Thymus (tissue), 14 donors: ENCODE measurements at places on chromosomes 4 and X. TPM values are rescaled to one million over a fixed set of nuclear protein-coding genes. Genes with fewer than 3 reads are reported as not detected.

DNA sequence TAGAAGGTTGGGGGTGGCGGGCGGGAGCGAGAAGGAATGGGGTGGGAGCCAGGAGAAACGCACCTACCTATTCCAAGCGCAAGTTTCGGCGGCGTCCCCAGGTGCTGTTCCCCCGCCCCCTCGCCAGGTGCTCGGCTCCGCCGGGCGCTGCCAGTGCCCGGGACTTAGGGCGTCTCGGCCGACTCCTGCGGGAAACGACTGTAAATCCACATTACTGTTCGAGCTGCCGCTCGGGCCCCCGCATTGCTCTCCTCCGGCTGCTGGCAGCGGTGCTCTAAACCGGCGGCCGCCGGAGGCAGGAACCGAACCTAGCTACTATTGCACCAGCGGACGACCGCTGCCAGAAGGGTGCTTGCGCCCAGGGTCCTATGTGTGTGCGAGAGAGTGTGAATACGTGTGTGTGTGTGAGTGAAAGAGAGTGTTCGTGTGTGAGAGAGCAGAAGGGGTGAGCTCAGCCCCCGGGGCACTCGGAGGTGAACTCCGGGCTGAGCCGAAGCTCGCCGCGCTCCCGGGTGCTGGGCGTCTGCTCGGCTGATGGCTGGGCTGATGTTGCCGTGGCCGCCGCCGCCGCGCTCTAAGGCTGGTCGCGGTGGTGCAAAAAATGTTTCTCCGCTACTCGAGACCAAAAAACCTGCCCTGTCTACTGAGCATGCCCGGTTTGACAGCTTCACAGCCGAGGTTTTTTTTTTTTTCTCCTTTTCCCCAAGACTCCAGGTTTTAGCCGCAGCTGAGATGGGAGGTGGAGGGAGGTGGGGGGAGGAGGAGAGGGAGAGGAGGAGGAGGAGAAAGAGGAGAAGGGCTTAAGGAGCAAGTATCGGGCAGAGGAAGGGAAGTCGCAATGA is 115.7 kb upstream of the TEX13C start:
- peak overlapping the region; percentile 49 for H3K4me3 ChIP-seq
- H3K36me3 ChIP-seq = no peaks in the 10 kb centered on the region
- peaks cover 63% of the 10 kb centered on the region for H3K27me3 ChIP-seq
- H3K4me1 ChIP-seq = no peaks in the 10 kb centered on the region
- no peak overlapping the region for H3K27ac ChIP-seq
- no peak for DNase-seq

DNA sequence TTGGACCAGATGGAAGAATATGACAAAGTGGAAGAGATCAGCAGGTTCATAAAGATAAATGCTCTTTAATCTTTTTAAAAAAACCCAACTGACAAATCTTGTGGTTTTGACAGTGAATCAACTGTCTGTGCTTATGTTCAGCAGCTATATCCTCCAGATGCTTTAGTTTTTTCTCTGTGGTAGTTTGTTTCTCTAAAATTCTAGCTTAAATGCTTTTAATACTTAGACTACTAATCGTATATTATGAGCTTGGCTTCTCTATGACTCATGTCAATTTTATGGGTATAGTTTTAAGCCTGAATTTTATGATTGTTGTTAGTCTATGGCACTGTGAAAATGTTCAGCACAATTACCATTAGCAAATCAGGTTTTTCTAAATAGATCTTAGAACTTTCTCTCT is 12.9 kb downstream of the HHIP start:
- peak; percentile 69 for DNase-seq
- H3K27ac ChIP-seq = peak overlapping the region; percentile 89
- H3K4me3 ChIP-seq = peak overlapping the region; percentile 35
- no peaks in the 10 kb centered on the region for H3K36me3 ChIP-seq

DNA sequence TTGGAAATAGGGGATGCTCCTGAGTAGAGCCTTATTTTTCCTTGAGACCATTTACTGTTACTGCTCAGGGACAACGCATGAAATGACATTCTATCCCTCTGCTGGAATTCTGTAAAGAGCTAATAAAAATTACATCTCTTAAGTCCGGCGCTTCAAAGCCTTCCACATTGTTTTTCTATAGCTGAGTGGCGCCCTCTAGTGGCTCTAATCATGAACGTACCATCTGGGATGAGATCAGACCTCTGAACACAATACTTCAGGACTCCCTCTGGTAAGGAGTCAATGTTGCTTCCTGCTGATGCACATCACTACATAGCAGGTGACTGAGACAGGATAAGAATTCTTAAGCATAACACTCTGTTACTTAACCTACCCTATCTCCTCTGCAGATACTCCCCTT is 6.0 kb downstream of the HMGN5 start:
- H3K36me3 ChIP-seq = no peaks in the 10 kb centered on the region
- no peak overlapping the region for H3K27ac ChIP-seq
- peak; percentile 43 for DNase-seq

DNA sequence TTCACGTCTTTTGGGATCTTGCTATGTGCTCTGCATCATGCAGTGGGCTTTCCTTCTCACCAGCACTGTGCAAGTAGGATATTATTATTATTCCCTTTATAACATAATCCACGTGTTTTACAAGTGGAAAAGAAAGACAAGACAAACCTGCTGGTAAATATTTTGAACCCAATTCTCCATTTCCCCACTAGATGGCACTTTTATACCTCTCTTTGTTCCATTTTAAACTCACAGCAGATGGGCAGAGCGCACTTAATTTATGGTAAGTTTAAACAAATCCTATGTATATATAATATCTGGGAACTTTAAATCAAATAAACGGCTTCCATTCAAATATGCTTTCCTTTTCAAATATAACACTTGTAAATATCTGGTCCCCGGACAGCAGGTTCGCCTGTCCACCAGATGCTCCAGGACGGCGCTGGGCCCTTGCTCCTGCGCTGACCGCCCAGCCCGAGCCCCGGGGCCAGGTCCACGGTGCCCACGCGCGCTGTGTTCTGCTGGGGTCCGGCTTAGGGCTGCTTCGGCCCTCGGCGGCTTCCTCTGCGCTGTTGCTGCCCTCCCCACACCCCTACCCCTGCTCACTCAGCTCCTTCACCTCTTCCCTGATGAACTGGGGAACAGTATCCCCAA is 31.1 kb downstream of the F11 start:
- H3K27ac ChIP-seq = no peak overlapping the region
- no peak overlapping the region for H3K4me3 ChIP-seq
- no peaks in the 10 kb centered on the region for H3K36me3 ChIP-seq
- peaks cover 5% of the 10 kb centered on the region for H3K27me3 ChIP-seq
- no peaks in the 10 kb centered on the region for H3K4me1 ChIP-seq
- peak; percentile 42 for DNase-seq

DNA sequence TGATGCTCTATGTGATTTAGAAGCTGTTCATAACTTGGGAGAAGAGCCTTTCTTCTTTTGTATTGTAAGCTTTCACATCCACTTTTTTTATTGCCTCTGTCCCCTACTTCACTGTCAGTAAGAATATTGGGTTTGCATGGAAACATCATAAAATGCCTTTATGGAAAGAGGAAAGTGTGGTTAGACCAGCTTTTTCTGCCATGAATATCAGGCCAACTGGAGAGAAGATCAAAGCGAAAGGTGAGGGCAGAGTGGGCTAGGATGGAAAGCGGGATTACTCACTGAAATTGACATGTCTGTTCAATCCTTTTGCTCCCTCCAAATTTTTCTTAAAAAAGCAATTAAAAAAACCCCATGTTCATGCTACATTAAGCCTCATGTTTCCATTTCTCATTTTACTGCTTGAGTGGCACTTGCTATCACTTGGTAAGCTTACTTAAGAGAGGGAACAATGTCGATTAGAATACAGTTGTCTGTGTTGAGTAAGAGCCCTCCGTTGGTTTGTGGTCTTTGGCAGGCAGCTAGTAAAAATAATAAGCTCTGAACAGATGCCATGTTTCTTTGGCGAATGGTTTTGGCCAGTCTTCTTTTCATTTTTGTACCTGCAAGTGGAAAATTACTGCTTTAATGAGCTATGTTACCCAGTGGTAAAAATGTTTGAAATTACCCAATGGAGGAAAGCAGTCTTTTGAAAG is 35.9 kb downstream of the SUPT20HL1 start:
- no peak for DNase-seq
- H3K4me3 ChIP-seq = no peak overlapping the region
- no peaks in the 10 kb centered on the region for H3K36me3 ChIP-seq
- no peak overlapping the region for H3K27ac ChIP-seq
- H3K4me1 ChIP-seq = no peaks in the 10 kb centered on the region
- no peaks in the 10 kb centered on the region for H3K27me3 ChIP-seq

The SPP1 gene
- total RNA-seq = 44.2 TPM

The LUZP4 gene
- not detected for total RNA-seq
